Suprapubic skin (tissue), 4 donors: ENCODE measurements at places on chromosomes 3 and 15. TPM values are rescaled to one million over a fixed set of nuclear protein-coding genes. Genes with fewer than 3 reads are reported as not detected.

Gene CCDC9B
- total RNA-seq = 7.6 TPM

Gene C3orf70
- total RNA-seq = 3.6 TPM

Gene MRPS11
- total RNA-seq = 20.0 TPM

Gene ADAMTS9
- total RNA-seq = 8.6 TPM

Gene FETUB
- 6.4 TPM for total RNA-seq

Gene LMOD3
- total RNA-seq = not detected

Gene SLC28A2
- not detected for total RNA-seq

Gene ULK4
- total RNA-seq = 11.7 TPM

Gene ZNF385D
- total RNA-seq = 1.1 TPM

Gene CALML4
- 2.4 TPM for total RNA-seq

Gene TICRR
- total RNA-seq = 1.0 TPM

Gene AHSG
- 0.30 TPM for total RNA-seq

Gene CCDC71
- total RNA-seq = 48.2 TPM

Gene LXN
- total RNA-seq = 11.8 TPM

Gene GRK7
- total RNA-seq = 0.11 TPM

Gene ZNF501
- 1.4 TPM for total RNA-seq

Gene HESX1
- total RNA-seq = 0.89 TPM
